ENCODE measurements at places on chromosomes 13 and 19. TPM values are rescaled to one million over a fixed set of nuclear protein-coding genes. Genes with fewer than 3 reads are reported as not detected.

GRCh38 chr19:17549085-17549740, 6.2 kb upstream of the COLGALT1 start:
- DNase-seq: no peak

- DNase-seq: no peak
Measured at GRCh38 chr13:92487238-92487637, 739.4 kb upstream of the GPC6 start.

- peak; percentile 74 for DNase-seq
Measured at GRCh38 chr13:109684824-109685202, 101.6 kb downstream of the IRS2 start.

GRCh38 chr19:48539503-48540096, 12.4 kb upstream of the SULT2B1 start:
- DNase-seq: peak; percentile 61

DNA sequence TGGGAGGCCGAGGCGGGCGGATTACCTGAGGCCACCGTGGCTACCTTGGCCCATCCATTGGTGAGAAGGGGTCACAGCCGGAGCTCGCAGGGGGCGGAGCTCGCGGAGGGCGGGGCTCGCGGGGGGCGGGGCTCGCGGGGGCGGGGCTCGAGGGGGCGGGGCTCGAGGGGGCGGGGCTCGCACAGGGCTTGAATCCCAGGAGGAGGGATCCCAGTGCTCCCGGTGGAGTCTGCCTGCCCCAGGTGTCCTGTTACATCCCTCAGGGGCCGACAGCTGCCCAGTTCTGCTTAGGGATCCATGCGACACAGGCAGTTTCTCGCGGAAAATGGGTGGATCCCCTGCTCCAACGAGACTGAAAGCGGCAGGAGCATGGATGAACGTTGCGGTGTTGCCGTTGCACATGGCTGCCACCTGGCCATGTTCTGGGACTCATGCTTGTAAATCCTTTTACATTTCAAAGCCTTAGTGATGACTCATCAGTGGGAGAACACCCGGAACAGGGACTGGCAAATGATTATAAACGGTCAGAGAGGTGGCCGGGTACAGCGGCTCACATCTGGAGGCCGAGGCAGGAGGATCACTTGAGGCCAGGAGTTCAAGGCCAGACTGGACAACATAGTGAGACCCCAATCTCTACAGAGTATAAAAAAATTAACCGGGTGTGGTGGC, 25.1 kb downstream of the TMPRSS9 start:
- peak; percentile 51 for DNase-seq

- no peak for DNase-seq
Measured at GRCh38 chr13:99871249-99871898, 100.2 kb downstream of the ZIC5 start.

- DNase-seq: no peak
Measured at GRCh38 chr13:44504116-44504515, 72.0 kb downstream of the TSC22D1 start.

GRCh38 chr13:75715601-75716523, 79.7 kb downstream of the LMO7 start:
- DNase-seq: no peak

- no peak for DNase-seq
Measured at GRCh38 chr19:50998061-50998460, 3.3 kb downstream of the KLK8 start.

- DNase-seq: no peak
Measured at GRCh38 chr13:67086260-67086659, 143.9 kb downstream of the PCDH9 start.

- DNase-seq: no peak
Measured at GRCh38 chr13:113915012-113915763, 51.3 kb upstream of the GAS6 start.

DNA sequence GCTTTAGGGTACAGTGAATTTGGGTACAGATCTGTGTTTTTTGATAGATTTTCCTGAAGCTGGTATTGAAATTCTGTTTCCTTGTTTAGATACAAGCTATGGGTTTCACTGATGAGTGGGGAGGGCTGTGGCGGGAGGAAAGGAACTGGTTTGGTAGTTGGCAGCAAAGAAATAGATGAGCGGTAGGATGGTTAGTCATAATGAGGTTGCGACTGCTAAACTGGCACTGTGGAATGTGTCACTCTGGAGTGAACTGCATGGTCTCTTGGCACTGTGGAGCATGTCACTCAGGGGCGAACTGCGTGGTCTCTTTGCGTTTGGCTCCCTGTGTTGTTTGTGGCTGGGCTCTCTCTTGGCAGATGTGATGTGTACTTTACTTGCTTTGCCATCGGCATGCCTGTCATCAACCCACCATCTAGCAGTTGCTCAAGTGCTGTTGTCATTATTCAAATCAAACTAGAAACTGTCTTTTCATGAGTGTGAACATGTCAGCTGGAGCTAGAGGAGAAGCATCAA, 82.1 kb downstream of the ATP8A2 start:
- no peak for DNase-seq

- no peak for DNase-seq
Measured at GRCh38 chr19:46368116-46368515, 21.2 kb downstream of the PPP5C start.

DNA sequence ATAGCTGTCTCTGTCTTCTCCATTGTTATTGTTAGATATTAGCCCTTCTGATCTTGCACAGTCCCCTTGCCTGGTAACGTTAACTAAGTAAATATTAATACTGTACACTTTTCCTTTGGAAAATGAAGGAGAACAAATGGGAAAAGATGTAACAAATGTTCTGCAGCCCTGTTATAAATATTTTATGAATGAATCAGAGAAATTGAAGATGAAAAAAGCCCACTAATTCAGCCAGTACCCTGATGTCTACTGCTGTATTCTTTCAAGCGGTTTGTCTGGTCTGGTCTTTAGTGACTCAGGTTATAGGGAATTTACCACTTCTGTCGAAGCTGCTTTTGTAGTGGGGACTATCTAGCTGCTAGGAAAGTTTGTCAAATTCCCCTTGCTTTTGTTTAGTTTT, 121.0 kb downstream of the COG6 start:
- no peak for DNase-seq

- DNase-seq: no peak
Measured at GRCh38 chr13:35597451-35597850, 121.0 kb upstream of the MAB21L1 start.

DNA sequence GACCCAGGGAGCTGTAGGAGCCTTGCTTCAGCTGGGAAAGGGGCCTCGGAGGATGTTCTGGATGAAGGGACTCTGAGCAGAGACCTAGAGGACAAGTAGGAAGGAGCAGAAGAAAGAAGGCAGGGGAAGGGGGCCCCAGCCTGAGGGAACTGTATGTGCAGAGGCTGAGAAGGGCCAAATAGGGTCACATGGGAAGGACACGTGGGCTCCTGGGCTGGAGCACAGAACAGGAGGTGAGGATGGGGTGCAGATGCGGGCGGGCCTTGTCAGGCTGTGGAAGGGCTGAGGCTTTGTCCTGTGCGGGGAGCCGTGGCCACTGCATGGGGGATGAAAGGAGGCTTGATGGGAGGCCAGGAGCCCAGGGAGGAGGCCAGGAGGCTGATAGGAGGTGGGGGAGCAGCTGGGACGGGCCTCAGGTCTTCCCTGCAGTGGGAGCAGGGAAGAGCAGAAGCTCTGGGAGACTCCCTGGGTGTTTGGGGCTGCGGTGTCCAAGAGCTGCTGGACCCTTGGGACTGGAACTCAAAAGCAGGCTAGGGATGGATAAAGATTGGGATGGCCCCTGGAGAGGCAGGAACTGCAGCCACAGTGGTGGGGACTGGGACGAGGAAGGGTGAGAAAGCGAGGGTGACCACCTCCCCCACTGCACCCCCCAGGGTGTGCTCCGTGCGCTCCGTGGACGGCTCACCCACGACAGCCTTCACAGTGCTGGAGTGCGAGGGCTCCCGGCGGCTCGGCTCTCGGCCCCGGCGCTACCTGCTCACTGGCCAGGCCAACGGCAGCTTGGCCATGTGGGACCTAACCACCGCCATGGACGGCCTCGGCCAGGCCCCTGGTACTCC, 11.4 kb upstream of the LTBP4 start:
- DNase-seq: no peak

- no peak for DNase-seq
Measured at GRCh38 chr19:44845286-44845611, 848 bp upstream of the NECTIN2 start.

GRCh38 chr13:50629966-50630365, 213.5 kb downstream of the DLEU7 start:
- DNase-seq: no peak

DNA sequence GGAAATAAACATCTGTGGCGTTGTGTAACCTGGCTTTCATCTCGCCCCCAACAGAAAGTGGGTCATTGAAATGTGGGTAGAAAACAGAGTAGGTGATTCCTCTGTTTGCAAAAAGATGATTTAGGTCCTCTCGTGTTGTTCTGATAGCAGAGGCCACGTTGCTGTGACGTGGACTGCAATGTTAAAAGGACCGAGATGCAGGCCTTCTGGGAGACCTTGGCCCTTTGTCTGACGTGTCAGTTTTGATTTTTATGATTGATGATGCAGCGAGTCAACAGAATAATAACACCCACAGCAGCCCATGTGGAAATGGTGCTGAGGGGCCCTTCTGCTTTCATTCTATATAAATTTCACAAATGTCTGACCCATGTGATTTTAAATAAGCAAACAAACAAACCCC, 68.9 kb downstream of the FGF9 start:
- no peak for DNase-seq

DNA sequence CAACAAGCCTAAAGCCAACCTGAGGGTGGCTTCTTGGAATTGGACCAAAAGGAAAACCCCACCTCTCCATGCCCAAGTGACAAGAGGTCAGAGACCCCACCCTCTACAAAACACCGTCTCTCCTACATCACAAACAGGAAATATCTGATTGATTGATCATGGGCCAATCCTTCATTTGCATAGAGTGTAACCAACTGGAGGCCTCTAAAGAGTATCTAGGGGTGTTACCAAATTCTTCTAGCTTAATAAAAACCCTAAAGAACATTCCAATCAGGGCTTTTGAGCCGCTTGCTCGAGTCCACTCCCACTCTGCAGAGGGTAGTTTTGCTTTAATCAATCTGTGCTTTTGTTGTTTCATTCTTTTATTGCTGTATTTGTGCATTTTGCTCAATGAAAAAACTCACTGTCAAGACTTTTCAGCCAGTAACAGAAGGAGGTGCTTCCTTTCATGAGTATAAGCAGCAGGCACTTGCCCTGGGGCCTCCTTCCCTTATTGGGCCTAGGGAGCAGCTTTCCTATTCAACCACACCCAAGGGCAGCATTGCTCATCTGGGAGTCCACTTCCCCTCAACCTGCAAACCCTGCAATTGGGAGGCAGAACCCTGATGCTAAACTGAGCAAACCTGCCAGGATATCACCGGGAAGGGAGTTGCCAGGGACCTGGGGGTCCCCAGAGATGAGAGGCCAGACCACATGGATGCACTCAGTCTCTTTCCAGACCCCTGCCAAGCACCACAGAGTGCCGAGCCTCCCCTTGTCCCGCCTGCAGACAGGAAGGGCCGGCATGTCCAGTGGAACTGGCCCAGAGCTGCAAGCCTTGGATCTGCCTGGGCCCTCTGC, 154.3 kb upstream of the VSTM2B start:
- DNase-seq: no peak

KCNRG gene
- not detected for total RNA-seq

SOHLH2 gene
- total RNA-seq: not detected

RAP2A gene
- 10.5 TPM for total RNA-seq

ZNF610 gene
- 0.68 TPM for total RNA-seq

NOVA2 gene
- 0.41 TPM for total RNA-seq

CEACAM18 gene
- total RNA-seq: not detected

ANKRD24 gene
- 1.2 TPM for total RNA-seq

PRTN3 gene
- not detected for total RNA-seq

ZNF724 gene
- total RNA-seq: 4.9 TPM

PSG2 gene
- not detected for total RNA-seq

ZNF99 gene
- total RNA-seq: not detected

Data from transverse colon (tissue), 4 donors.